ENCODE measurements at places on chromosomes 2 and 18.
A peak's percentile ranks its signal among the peaks of the same experiment; 100 is the strongest.

GRCh38 chr2:161979490-161979889 is 94.5 kb downstream of the DPP4 start:
- no peaks in the 10 kb centered on the region for H3K27me3 ChIP-seq
- no peak overlapping the region for H3K4me3 ChIP-seq
- H3K36me3 ChIP-seq: no peaks in the 10 kb centered on the region
- no peak for DNase-seq
- no peaks in the 10 kb centered on the region for H3K4me1 ChIP-seq

GRCh38 chr2:219441451-219442255 is 7.0 kb downstream of the SPEG start:
- H3K27me3 ChIP-seq: peaks cover 42% of the 10 kb centered on the region
- H3K4me1 ChIP-seq: peaks cover 24% of the 10 kb centered on the region
- H3K4me3 ChIP-seq: peak overlapping the region; percentile 78
- no peak for DNase-seq
- no peak overlapping the region for H3K27ac ChIP-seq

GRCh38 chr2:101151859-101152271 is 683 bp upstream of the TBC1D8 start:
- H3K27me3 ChIP-seq: peaks cover 56% of the 10 kb centered on the region
- H3K4me3 ChIP-seq: peak overlapping the region; percentile 87
- H3K4me1 ChIP-seq: peaks cover 25% of the 10 kb centered on the region
- DNase-seq: no peak
- H3K27ac ChIP-seq: no peak overlapping the region

DNA sequence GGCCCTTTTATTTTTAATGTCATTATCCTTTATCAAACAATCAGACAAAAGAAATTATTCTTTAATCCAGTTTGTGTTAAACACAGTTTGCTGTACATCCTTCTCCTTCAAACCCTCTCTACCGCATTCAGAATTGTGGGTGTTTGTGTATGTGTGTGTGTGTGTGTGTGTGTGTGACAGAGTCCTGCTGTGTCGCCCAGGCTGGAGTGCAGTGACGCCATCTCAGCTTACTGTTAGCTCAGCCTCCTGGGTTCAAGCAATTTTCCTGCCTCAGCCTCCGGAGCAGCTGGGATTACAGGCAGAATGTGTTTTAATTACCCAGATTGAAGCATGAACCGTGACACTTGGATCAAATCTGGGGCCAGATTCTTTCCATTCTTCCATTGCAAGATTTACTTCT is 723.7 kb downstream of the DCDC2C start:
- no peak overlapping the region for H3K27ac ChIP-seq
- peaks cover 14% of the 10 kb centered on the region for H3K4me1 ChIP-seq
- no peak for DNase-seq
- no peaks in the 10 kb centered on the region for H3K36me3 ChIP-seq
- no peak overlapping the region for H3K4me3 ChIP-seq
- H3K27me3 ChIP-seq: peaks cover 3% of the 10 kb centered on the region

DNA sequence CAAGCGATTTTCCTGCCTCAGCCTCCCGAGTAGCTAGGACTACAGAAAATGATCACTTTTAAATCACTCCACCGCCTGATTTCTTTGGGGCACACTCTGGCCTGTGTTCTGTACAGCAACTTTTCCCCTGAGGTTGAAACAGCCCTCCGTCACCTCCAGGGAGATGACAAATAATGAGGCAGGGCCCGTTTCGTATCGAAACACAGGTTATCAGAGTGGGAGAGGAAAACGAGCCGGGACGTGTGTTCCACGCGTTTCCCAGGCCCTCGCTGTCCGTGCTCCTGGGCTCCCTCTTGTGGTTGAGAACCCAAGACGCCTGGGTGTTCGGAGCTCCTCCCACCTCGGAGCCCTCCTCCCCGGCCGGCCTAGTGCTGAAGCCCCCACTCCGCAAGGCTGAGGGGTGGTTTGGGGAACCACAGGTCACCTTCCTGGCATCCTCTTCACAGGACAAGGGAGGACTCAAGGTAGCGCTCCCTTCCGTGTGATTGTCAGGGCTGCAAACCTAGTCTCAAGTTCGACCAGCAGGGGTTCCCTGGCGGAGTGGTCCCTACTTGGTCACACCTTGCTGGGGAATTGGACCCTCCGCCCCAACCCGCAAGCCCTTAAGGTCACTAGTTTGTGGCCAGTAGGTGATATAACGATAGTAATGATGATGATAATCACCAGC is 12.8 kb downstream of the ATP6V1B1 start:
- peak overlapping the region; percentile 76 for H3K4me3 ChIP-seq
- peak overlapping the region; percentile 93 for H3K27ac ChIP-seq
- H3K36me3 ChIP-seq: no peaks in the 10 kb centered on the region
- peak; percentile 87 for DNase-seq
- peaks cover 46% of the 10 kb centered on the region for H3K27me3 ChIP-seq

DNA sequence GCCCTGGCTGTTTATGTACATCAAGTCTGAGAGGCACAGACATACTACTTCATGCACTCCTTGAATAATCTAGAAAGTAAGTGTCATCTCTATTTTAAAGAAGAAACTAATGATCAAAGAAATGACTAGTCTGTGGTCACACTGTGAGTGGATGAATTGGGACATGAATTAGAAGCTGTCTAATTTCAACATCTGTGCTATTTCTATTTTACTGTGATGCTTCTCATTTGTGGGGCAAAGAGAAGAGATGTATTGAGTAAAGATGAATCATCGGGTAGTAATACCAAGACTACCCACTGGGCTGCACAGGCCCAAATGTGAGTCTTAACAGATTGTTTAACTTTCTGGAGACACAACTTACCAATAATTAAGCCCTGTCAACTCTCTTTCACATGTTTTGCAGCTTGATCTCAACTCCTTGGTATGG is 42.4 kb upstream of the MTIF2 start:
- no peaks in the 10 kb centered on the region for H3K27me3 ChIP-seq
- no peak for DNase-seq
- H3K27ac ChIP-seq: no peak overlapping the region

DNA sequence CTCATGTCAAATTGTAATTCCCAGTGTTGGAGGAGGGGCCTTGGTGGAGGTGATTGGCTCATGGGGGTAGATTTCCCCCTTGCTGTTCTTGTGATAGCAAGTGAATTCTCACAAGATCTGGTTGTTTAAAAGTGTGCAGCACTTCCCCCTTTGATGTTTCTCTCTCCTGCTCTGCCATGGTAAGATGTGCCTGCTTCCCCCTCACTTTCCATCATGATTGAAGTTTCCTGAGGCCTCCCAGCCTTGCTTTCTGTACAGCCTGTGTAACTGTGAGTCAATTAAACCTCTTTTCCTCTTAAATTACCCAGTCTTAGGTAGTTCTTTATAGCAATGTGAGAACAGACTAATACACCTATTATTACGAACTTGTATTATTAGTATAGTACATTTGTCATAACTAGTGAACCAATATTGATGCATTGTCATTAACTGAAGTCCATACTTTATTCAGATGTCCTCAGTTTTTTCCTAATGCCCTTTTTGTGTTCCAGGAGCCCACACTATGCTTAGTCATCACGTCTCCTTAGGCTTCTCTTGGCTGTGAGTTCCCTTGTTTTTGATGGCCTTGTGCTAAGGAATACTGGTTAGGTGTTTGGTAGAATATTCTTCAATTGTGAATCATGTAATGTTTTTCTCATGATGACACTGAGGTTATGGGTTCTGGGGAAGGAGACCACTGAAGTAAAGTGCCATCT is 4.5 kb upstream of the MAP3K2 start:
- no peak for DNase-seq
- H3K4me1 ChIP-seq: peaks cover 10% of the 10 kb centered on the region
- H3K36me3 ChIP-seq: peaks cover 5% of the 10 kb centered on the region
- peak overlapping the region; percentile 44 for H3K4me3 ChIP-seq
- peaks cover 6% of the 10 kb centered on the region for H3K27me3 ChIP-seq

- H3K4me3 ChIP-seq: no peak overlapping the region
- DNase-seq: no peak
- no peak overlapping the region for H3K27ac ChIP-seq
- peaks cover 4% of the 10 kb centered on the region for H3K4me1 ChIP-seq
- no peaks in the 10 kb centered on the region for H3K27me3 ChIP-seq
- no peaks in the 10 kb centered on the region for H3K36me3 ChIP-seq
These were observed 61.9 kb upstream of the RND3 start for GRCh38 chr2:150549381-150549780.

- peak overlapping the region; percentile 79 for H3K27ac ChIP-seq
- peaks cover 5% of the 10 kb centered on the region for H3K36me3 ChIP-seq
- no peaks in the 10 kb centered on the region for H3K27me3 ChIP-seq
- H3K4me3 ChIP-seq: no peak overlapping the region
- peaks cover 36% of the 10 kb centered on the region for H3K4me1 ChIP-seq
These were observed 88.2 kb upstream of the MCFD2 start for GRCh38 chr2:47003641-47004427.

DNA sequence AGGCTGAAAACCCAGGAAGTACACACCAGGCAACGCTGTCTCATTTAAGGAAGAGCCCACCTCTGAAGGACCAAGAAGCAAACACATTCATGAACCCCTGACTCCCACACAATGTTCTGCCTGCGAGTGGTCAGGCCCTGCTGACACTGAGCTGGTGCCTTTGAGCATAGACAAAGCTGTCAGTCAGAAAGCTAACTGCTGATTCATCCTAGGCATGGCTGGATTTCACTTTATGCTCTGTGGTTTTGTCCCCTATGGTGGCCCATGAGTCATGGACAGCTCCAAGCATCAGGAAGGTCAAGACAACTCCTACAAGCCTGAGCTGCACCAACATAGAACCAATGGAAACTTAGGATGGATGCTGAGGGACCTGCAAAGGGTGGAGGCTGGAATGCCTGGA is 78.9 kb downstream of the UXS1 start:
- peaks cover 18% of the 10 kb centered on the region for H3K36me3 ChIP-seq
- no peak for DNase-seq
- H3K27ac ChIP-seq: no peak overlapping the region

DNA sequence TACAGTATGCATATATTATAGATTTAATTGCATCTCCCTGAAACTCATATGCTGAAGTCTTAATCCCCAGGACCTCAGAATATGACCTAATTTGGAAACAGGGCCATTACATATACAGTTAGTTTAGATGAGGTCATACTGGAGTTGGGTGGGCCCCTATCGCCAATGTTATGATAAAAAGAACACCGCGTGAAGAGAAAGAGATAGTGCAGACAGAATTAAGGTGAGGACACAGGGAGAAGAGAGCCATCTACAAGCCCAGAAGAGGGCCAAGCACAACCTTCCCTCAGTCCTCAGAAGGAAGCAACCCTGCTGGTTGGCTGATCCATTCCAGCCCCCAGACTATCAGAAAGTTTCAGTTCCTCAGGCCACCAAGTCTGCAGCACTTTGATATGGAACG is 311.9 kb upstream of the RAB6C start:
- H3K4me3 ChIP-seq: no peak overlapping the region
- no peaks in the 10 kb centered on the region for H3K36me3 ChIP-seq
- no peak for DNase-seq
- H3K27me3 ChIP-seq: no peaks in the 10 kb centered on the region

GRCh38 chr2:159070235-159070634 is 101.8 kb downstream of the TANC1 start:
- H3K4me1 ChIP-seq: peaks cover 45% of the 10 kb centered on the region
- no peak overlapping the region for H3K27ac ChIP-seq
- H3K27me3 ChIP-seq: no peaks in the 10 kb centered on the region
- no peaks in the 10 kb centered on the region for H3K36me3 ChIP-seq
- DNase-seq: no peak

GRCh38 chr2:127579231-127579630 is 43.7 kb downstream of the MYO7B start:
- no peak overlapping the region for H3K4me3 ChIP-seq
- DNase-seq: no peak
- H3K27ac ChIP-seq: no peak overlapping the region
- no peaks in the 10 kb centered on the region for H3K36me3 ChIP-seq

- peaks cover 19% of the 10 kb centered on the region for H3K36me3 ChIP-seq
- peak overlapping the region; percentile 99 for H3K27ac ChIP-seq
- DNase-seq: peak; percentile 9
- H3K4me1 ChIP-seq: peaks cover 34% of the 10 kb centered on the region
These were observed 1.9 kb upstream of the SOX11 start for GRCh38 chr2:5690286-5690685.

- H3K27ac ChIP-seq: no peak overlapping the region
- no peaks in the 10 kb centered on the region for H3K36me3 ChIP-seq
- no peaks in the 10 kb centered on the region for H3K27me3 ChIP-seq
- no peaks in the 10 kb centered on the region for H3K4me1 ChIP-seq
These were observed 20.4 kb upstream of the FEZ2 start for GRCh38 chr2:36618381-36618780.

DNA sequence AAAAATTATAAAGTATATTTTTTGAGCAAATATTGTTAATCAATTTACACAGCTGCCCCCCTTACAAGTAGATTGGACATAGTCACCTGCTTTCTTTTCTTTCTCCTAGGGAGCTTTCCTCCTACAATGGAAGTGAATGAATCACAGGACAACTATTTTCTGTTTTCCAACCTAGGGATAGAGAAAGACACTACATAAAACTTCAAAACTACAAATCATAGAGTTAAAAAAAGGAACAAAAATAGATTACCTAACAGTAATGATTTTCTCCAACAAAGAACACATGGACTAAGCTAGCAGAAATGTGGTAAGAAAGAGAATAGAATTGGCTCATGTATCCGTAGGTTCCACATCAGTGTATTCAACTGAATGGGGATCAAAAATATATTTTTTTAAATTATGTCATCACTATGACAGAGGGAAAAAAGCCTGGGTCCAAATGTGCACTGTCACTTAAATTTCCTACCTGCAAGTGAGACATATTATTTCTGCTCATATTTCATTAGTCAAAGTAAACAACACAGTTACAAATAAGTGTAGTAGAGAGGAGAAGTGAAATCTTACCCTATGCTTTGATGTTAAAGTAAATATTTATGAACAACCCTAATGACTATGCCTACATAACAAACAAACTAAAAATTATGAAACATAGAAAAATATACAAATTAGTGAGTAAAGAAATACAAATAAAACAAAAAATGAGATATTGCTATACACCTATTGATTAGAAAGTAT is 756.7 kb downstream of the SOCS6 start:
- H3K36me3 ChIP-seq: no peaks in the 10 kb centered on the region
- no peak for DNase-seq
- H3K27me3 ChIP-seq: no peaks in the 10 kb centered on the region
- H3K4me3 ChIP-seq: no peak overlapping the region
- H3K4me1 ChIP-seq: no peaks in the 10 kb centered on the region

GRCh38 chr18:64678048-64678447 is 529.2 kb upstream of the LINC00305 start:
- peaks cover 3% of the 10 kb centered on the region for H3K36me3 ChIP-seq
- no peak for DNase-seq
- no peak overlapping the region for H3K4me3 ChIP-seq
- H3K27ac ChIP-seq: no peak overlapping the region

DNA sequence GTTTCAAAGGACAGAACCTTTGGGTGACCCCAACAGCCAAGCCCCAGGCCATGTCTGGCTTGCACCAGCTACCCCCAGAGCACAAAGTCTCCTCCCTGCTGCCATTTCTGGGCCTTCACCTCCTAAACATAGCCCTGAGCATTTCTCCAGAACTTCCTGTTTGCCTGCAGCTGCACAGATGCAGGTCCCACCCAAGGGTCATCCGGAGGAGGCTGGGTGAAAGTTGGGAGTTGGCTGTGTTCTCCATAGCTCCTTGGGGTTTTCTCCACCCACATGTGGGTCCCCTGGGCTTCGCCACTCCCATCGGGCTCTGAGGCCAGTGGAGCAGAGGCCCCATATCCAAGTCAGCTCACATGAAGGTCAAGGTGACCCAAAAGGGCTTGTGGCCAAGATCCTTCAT is 4.3 kb downstream of the TNP1 start:
- H3K27ac ChIP-seq: no peak overlapping the region
- H3K4me3 ChIP-seq: no peak overlapping the region
- H3K4me1 ChIP-seq: peaks cover 56% of the 10 kb centered on the region

- H3K4me1 ChIP-seq: peaks cover 18% of the 10 kb centered on the region
- no peaks in the 10 kb centered on the region for H3K27me3 ChIP-seq
- DNase-seq: peak; percentile 19
- H3K36me3 ChIP-seq: peaks cover 6% of the 10 kb centered on the region
- H3K27ac ChIP-seq: no peak overlapping the region
- H3K4me3 ChIP-seq: no peak overlapping the region
These were observed 443.5 kb downstream of the XIRP2 start for GRCh38 chr2:167331636-167332232.

All from neural crest cell (in vitro differentiated cells).